T-cell (primary cell): ENCODE measurements at places on chromosomes 11 and 22. TPM values are rescaled to one million over a fixed set of nuclear protein-coding genes. Genes with fewer than 3 reads are reported as not detected.

CDC45 gene
- 2.2 TPM for total RNA-seq

CTR9 gene
- total RNA-seq, result 42.2 TPM

- no peak overlapping the region for H3K4me3 ChIP-seq
- H3K4me1 ChIP-seq, result peaks cover 61% of the 10 kb centered on the region
- DNase-seq, result no peak
- no peak overlapping the region for H3K27ac ChIP-seq
Measured at GRCh38 chr11:46696212-46696558, 4.2 kb downstream of the ARHGAP1 start.

DNA sequence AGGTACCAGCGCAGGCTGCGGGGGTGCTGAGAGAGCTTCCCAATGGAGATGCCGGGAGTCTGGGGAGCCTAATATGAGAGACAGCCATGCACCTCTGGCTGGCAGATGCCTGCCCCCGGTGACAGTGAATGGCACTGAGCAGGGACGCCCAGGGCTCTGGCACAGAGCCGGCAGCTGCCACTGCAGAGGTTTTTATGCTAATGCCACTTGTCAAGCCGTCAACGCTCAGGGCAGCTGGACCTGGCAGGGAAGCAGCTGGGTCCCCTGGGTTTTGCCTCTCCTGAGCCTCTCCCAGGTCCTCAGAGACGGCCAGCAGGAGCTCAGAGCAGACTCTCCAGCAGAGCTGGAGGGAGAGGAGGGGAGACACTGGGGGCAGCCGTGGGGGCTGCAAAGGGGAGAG is 573.6 kb downstream of the BUD13 start:
- H3K27me3 ChIP-seq, result peaks cover 15% of the 10 kb centered on the region
- H3K27ac ChIP-seq, result no peak overlapping the region
- no peaks in the 10 kb centered on the region for H3K4me1 ChIP-seq
- H3K4me3 ChIP-seq, result no peak overlapping the region
- no peaks in the 10 kb centered on the region for H3K36me3 ChIP-seq
- DNase-seq, result no peak

SC5D gene
- total RNA-seq, result 19.1 TPM

- H3K27ac ChIP-seq, result no peak overlapping the region
- no peak for DNase-seq
- H3K36me3 ChIP-seq, result no peaks in the 10 kb centered on the region
- H3K4me3 ChIP-seq, result no peak overlapping the region
Measured at GRCh38 chr11:78809931-78810541, 235.4 kb upstream of the NARS2 start.

ART1 gene
- total RNA-seq, result not detected

FTH1 gene
- 575 TPM for total RNA-seq

CYTH4 gene
- 181 TPM for total RNA-seq

OR10A2 gene
- not detected for total RNA-seq

GRCh38 chr11:125685228-125685627 is 4.6 kb upstream of the ACRV1 start:
- H3K4me1 ChIP-seq, result no peaks in the 10 kb centered on the region
- no peak overlapping the region for H3K27ac ChIP-seq
- H3K36me3 ChIP-seq, result no peaks in the 10 kb centered on the region
- no peaks in the 10 kb centered on the region for H3K27me3 ChIP-seq
- no peak for DNase-seq
- no peak overlapping the region for H3K4me3 ChIP-seq

FXYD6 gene
- not detected for total RNA-seq

GRCh38 chr22:43370036-43370435 is 26.9 kb upstream of the SCUBE1 start:
- H3K36me3 ChIP-seq, result no peaks in the 10 kb centered on the region
- no peak overlapping the region for H3K27ac ChIP-seq
- H3K4me3 ChIP-seq, result no peak overlapping the region
- H3K27me3 ChIP-seq, result peaks cover 37% of the 10 kb centered on the region

DNA sequence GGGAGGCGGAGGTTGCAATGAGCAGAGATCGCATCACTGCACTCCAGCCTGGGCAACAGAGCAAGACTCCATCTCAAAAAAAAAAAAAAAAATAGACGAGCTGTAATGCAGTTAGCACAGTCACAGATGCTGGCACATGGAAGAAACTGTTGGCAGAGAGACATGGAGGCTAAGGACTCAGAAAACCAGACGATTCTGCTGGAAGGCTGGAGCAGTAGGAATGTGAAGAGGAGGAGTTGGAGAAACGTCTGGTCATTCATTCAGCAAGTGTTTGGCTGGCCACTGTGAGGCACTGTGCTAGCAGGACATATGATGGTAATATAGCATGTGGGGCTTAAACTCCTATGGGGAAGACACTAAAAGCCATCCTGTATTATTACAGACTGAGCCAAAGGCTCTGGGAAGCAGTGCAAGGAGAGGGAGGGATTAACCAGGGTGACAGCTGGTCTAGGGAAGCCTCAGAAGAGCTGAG is 5.0 kb downstream of the UQCR10 start:
- H3K27me3 ChIP-seq, result no peaks in the 10 kb centered on the region
- H3K36me3 ChIP-seq, result peaks cover 26% of the 10 kb centered on the region
- peaks cover 6% of the 10 kb centered on the region for H3K4me1 ChIP-seq
- no peak overlapping the region for H3K4me3 ChIP-seq
- no peak for DNase-seq

GRCh38 chr11:69131121-69131566 is 24.6 kb upstream of the SMIM38 start:
- no peak for DNase-seq
- H3K4me3 ChIP-seq, result no peak overlapping the region
- H3K27me3 ChIP-seq, result no peaks in the 10 kb centered on the region
- peaks cover 20% of the 10 kb centered on the region for H3K4me1 ChIP-seq
- H3K27ac ChIP-seq, result no peak overlapping the region

GRCh38 chr11:98227278-98227677 is 793.5 kb upstream of the CNTN5 start:
- no peak for DNase-seq
- no peaks in the 10 kb centered on the region for H3K27me3 ChIP-seq
- no peak overlapping the region for H3K27ac ChIP-seq

DNA sequence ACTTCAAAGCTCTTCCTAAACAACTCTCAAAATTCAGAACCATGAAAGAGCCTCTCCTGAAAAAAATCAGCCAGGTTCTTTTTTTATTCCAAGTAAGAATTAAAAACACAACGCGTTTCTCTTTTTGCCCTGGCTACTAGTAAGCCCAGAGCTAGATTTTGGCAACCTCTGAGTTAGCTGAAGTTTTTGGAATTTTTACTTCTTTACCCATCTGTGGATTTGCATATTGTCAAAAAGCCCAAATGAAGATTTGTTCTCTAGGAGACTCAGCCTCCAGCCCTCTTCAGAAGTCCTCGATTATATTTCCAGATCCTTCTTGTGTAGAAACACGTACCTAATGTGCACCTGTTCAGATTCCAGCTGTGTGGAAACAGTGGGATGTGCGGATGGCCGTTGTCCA is 517.9 kb downstream of the TBC1D22A start:
- no peaks in the 10 kb centered on the region for H3K27me3 ChIP-seq
- H3K4me1 ChIP-seq, result no peaks in the 10 kb centered on the region
- no peaks in the 10 kb centered on the region for H3K36me3 ChIP-seq
- no peak for DNase-seq
- no peak overlapping the region for H3K4me3 ChIP-seq

LYVE1 gene
- total RNA-seq, result 0.61 TPM

PRPF19 gene
- total RNA-seq, result 81.7 TPM

APOBEC3B gene
- 2.3 TPM for total RNA-seq
